Left ventricle myocardium superior (tissue), 1 donor: ENCODE measurements at places on chromosomes 2 and 18. TPM values are rescaled to one million over a fixed set of nuclear protein-coding genes. Genes with fewer than 3 reads are reported as not detected.

GRCh38 chr18:3799515-3799914, 349.5 kb downstream of the TGIF1 start:
- no peak for DNase-seq

- no peak for DNase-seq
These were observed 193.7 kb downstream of the INO80D start for GRCh38 chr2:205892251-205892655.

DNA sequence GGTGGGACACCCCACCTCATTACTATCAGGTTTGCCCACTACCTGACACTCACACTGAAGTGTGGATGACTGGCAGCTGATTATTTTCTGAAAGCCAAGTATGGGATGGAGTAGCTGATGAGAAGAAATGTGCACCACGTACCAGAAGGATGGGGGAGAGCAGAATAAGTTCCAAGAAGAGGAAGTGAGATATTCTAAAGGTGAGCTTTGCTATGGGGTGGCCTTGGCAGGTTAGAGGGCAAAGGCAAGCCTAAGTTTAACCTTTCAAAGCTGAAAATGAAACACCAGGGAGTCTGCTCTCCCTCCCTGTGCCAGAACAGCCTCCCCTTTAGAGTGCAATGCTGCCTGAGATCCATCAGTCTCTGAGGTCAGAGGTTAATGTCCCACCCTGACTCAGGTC, 196.1 kb upstream of the OSR1 start:
- no peak for DNase-seq

GRCh38 chr2:203718087-203718486, 11.6 kb downstream of the CD28 start:
- no peak for DNase-seq

GRCh38 chr2:84639751-84640150, 123.5 kb downstream of the DNAH6 start:
- DNase-seq, result no peak

- no peak for DNase-seq
These were observed 6.5 kb downstream of the NFATC1 start for GRCh38 chr18:79402209-79402576.

GRCh38 chr2:241357531-241357930, 1.4 kb downstream of the FARP2 start:
- no peak for DNase-seq

C2orf49 gene
- total RNA-seq, result 18.6 TPM

GRCh38 chr2:4175343-4175742, 472.0 kb downstream of the DCDC2C start:
- DNase-seq, result no peak

- peak; percentile 28 for DNase-seq
These were observed 99.1 kb downstream of the SETBP1 start for GRCh38 chr18:44779753-44780292.

GRB14 gene
- total RNA-seq, result 27.8 TPM

DNA sequence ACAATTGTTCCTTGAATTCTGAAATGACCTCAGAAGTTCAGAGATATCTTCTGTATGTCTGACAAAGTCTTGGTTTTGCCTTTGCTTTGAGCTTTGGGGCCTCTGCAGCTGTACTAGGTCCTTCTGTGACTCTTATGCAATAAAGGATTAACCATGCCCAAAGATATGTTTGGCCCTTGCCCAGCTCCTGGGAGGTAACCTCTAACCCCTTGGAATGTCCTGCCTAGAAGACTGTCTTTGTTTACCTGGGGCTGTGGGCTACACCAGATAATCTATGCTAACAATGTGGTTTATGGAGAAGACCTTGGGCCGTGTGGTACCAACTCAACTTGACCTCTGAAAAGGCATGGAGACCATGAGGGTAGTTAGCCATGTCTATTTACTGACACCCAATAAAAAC, 140.9 kb upstream of the CAPN13 start:
- no peak for DNase-seq

AMER3 gene
- not detected for total RNA-seq

GRCh38 chr2:179263446-179264367, 925 bp downstream of the SESTD1 start:
- DNase-seq, result peak; percentile 67

YPEL5 gene
- 76.3 TPM for total RNA-seq

DNA sequence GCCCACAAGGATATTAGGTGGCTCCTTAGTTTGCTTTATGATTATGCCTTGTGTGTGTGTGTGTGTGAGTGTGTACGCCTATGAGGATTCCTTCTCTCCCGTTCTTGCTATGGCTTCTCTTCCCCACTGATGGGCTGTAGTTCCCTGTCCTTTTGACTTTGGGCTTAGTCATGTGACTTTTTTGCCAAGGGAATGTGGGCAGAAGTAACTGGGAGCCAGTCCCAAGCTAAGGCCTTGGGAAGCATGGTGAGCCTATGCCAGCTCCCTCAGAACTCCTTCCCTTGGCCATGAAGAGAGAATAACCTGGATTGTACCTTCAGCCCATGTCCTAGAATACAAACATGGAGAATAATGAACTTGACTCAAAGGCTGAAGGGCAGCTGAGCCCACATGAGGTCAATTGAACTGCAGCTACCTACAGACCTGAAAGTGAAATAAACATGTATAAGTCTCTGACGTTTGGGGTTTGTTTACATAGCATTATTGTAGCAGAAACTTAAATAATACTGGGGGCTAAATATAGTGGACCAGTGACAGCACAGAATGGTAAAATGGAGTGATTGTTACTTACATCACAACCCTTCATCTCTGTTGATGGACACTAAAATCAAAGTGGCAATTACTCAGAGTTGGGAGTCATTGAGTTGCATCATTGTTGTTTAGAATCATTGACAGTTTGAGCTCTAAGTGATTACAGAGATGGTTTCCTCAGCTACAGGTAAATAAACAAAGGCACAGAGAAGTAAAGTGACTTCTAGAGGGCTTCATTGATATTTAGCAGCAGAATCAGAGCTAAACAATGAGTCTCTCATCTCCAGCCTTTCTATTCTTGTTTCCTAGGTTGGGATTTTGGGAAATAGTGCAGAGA, 15.3 kb upstream of the IL36G start:
- no peak for DNase-seq
